ENCODE measurements at places on chromosomes 16 and 17. TPM values are rescaled to one million over a fixed set of nuclear protein-coding genes. Genes with fewer than 3 reads are reported as not detected.
A peak's percentile ranks its signal among the peaks of the same experiment; 100 is the strongest.

GRCh38 chr16:49972280-49972679 is 52.7 kb upstream of the CNEP1R1 start:
- no peak for DNase-seq

GRCh38 chr17:77374170-77374936 is 233.6 kb downstream of the SEC14L1 start:
- DNase-seq, result peak; percentile 92

DNA sequence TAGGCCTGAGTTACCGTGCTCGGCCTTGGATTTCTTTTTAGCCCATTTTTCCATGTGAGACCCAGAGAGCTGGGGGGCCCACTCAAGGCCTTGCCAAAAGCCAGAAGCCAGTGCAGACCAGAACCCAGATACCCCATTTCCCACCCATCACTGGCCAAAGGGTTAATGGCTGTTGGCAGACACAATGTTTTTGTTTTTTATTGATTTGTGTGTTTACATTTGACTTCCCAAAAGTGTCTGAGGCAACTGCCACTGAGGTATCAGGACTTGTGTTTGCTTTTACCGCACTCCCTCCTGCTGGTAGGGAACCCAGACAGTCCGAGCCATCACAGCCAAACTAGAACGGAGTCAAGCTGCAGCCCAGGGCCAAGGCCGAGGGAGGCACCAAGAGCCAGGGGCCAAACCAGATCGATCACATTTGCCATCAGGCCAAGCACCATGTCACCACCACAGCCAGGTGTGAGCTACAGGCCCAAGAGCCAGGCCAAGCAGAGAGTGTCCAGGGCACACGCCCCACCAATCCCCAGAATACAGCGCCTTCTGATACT is 7.7 kb upstream of the TNFSF12 start:
- no peak for DNase-seq

GRCh38 chr17:43994272-43995149 is 9.9 kb upstream of the NAGS start:
- peak; percentile 84 for DNase-seq

GRCh38 chr17:44251062-44251461 is 16.9 kb downstream of the SLC4A1 start:
- no peak for DNase-seq

DNA sequence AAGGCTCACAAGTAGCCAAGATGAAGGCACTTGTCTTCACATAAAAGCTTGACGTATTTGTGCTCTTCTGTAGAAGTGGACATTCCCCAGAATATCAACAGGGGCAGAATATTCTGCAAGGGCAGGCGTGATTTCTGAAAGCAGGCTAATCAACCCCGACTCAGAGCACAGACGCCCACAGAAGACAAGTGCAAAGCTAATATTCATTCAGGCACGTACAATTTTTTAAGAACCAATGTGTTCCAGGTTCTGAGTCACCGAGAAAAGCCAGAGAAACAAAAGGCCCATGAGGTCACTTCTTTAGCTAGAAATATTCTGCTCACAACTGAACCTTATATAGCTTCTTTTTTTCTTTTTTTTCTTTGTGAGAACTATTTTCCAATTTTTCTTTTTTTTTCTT is 121.6 kb downstream of the DNAH9 start:
- DNase-seq, result no peak

The KRTAP2-4 gene
- not detected for total RNA-seq

The HBZ gene
- not detected for total RNA-seq
